Hematopoietic multipotent progenitor cell treated with erythropoietin and hydrocortisone succinate and interleukin-3 and kit ligand, for 6 days (in vitro differentiated cells): ENCODE measurements at places on chromosomes 1 and 21.
A peak's percentile ranks its signal among the peaks of the same experiment; 100 is the strongest.

DNA sequence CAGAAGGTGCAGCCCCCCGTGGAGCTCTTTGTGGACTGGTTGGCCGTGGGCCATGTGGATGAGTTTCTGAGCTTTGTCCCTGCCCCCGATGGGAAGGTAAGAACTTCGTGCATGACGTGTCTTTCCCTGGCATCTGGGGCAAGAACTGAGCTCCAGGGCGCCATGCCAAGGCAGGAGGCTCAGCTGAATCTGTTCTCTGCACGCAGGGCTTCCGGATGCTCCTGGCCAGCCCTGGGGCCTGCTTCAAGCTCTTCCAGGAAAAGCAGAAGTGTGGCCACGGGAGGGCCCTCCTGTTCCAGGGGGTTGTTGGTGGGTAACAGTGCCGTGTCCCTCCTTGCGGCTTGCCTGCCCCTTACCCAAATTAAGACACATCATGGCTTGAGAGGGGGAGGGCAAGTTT is 27.7 kb downstream of the PADI3 start:
- DNase-seq: peak; percentile 68

DNA sequence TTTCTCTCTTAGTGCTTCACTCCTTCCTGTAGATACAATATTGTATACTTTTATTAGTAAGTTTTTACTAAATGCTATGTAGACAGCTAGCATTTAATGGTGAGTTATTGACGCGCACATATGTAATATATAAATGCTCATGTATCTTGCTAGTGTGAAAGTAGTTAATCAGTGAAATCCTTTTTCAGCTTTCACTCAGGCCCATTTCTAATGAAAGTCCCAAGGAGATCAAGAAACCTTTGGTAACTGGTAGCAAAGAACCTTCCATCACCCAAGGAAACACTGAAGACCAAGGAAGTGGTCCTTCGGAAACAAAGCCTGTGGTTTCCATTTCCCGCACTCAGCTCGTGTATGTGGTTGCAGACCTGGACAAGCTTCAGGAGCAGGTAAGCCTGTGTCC is 27.2 kb downstream of the AGT start:
- no peak for DNase-seq

DNA sequence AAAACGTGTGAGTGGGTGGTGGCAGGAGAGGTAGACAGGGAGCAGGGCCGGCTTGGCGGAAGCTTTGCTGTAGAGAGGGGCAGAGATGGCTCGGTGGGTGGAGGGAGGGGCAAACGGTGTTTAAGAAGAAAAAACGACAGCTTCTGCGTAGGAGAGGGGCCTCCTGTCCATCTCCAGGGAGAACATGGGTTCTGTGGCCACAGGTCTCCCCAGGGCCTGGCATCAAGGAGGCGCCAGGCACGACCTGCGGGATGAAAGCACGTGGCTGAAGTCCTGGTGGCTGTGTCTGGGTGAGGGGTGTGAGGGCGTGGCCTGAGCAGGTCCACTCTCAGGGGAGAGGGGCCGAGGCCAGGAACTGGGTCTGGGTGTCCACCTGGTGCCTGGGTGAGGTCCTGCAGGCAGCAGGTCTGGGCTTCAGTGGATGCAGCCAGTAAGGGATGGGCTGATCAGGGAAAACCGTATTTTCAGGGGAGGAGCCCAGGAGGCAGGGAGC is 940 bp upstream of the PRKCZ start:
- no peak for DNase-seq

DNA sequence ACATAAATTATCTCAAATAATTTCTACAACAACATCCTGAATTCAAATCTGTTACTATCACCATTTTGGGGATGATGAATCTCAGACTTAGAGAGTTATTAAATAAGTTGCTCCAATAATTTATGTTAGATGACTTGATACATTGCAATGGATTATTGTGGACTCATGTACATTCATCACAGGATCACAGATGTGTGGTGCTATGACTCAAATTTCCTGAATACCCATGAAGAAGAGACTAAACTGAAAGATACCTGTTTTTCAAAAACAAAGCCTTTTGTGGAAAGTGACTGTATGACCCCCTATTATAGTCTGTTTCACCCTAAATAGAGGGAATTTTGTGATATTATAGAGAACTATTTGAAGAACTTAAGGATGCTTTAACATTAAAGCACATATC is 315.0 kb downstream of the PLA2G4A start:
- DNase-seq: no peak

DNA sequence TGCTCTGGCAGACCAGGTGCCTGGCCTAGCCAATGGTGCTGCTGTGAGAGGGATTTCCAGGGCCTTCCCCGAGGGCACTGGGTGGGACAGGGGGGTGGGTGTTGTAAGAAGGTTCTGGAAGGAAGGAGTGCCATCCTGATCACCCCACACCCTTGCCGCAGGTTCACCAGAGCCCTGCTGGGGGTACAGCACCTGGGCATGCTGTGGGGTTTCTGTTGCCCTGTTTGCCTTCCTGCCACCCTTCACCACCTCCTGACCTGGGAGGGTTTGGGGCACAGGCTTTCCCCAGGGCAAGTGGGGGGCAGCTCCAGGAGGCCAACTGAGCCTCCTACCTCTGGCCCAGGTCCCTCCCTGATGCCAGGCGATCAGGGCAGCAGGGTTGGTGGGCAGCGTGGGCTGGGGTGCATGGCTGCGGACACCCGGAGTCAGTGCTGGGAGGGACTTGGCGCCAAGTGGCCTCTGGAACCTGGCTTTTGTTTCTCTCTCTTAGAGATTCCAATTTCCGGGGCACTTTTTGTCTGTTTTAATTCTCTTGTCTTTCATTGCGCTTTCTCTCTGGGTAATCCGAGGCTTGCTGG is 318.8 kb downstream of the PTPRU start:
- DNase-seq: no peak

GRCh38 chr1:186670297-186671135 is 9.7 kb downstream of the PTGS2 start:
- DNase-seq: no peak

- no peak for DNase-seq
Measured at GRCh38 chr1:113860891-113861290, 10.6 kb downstream of the PTPN22 start.

GRCh38 chr1:108149796-108150467 is 50.2 kb downstream of the SLC25A24 start:
- no peak for DNase-seq

DNA sequence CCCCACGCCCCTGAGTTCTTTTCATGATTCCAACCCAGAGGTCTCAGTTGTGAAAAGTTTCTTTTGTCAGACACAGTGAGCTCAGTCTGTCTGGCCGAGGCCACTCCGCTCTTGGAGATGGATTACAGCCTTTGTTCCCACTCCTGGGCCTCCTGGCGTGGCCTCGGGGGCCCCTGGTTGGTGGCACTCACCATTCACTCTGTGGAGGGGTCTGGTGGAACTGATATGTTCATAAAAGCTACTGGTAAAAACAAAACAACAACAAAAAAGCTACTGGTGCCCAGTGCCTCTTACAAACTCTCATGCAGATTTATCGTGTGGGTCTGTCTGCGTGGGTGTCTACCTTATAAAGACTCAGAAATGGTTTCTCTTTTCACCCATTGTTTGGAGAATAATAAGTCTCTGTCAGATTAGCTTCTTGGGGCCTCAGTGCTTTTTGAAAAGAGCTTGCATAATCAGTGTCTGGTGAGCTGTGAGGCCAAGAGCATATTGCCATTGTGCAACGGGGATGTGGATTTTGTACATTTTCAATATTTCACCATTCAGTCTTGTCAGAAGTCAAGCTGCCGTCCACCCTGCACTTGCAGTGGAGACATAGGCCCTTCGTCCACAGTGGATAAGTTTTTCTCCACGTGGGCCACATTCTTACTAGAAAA is 86.7 kb downstream of the GALNT2 start:
- DNase-seq: peak; percentile 80

GRCh38 chr1:59089922-59090457 is 206.9 kb upstream of the FGGY start:
- DNase-seq: no peak

- no peak for DNase-seq
Measured at GRCh38 chr1:7869136-7869920, 16.5 kb upstream of the UTS2 start.

DNA sequence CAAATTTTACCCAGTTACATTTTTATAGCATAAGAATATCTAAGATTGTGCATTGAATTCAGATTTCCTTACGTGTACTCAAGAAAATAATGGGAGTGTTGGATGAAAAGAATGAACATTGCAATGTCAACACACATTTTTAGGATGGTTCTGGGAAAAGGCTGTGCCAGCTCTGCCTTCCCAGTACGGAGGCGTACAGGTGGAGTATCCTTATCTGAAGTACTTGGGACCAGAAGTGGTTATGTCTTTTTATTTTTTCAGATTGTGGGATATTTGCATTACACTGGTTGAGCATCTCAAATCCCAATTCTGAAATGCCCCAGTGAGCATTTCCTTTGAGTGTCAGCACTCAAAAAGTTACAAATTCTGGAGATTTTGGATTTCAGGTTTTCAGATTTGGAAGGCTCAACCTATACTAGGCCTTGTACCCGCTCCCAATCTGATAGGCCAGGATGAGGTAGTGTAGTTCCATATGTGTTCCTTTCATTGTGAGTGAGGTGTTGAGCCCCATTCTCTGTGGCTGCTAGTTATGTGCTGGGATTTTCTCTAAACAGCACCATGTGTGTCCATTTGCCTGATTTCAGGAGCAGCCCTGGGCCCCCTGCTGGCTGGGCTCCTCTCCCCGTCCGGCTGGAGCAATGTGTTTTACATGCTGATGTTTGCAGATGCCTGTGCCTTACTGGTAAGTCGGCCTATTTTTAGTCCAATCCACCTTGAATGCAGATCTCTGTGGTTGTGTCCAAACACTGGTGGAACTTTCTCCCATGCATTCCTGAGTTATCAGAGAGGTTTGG is 60.8 kb downstream of the SLC37A1 start:
- no peak for DNase-seq
